ENCODE measurements at places on chromosomes 2 and 18. TPM values are rescaled to one million over a fixed set of nuclear protein-coding genes. Genes with fewer than 3 reads are reported as not detected.

DNA sequence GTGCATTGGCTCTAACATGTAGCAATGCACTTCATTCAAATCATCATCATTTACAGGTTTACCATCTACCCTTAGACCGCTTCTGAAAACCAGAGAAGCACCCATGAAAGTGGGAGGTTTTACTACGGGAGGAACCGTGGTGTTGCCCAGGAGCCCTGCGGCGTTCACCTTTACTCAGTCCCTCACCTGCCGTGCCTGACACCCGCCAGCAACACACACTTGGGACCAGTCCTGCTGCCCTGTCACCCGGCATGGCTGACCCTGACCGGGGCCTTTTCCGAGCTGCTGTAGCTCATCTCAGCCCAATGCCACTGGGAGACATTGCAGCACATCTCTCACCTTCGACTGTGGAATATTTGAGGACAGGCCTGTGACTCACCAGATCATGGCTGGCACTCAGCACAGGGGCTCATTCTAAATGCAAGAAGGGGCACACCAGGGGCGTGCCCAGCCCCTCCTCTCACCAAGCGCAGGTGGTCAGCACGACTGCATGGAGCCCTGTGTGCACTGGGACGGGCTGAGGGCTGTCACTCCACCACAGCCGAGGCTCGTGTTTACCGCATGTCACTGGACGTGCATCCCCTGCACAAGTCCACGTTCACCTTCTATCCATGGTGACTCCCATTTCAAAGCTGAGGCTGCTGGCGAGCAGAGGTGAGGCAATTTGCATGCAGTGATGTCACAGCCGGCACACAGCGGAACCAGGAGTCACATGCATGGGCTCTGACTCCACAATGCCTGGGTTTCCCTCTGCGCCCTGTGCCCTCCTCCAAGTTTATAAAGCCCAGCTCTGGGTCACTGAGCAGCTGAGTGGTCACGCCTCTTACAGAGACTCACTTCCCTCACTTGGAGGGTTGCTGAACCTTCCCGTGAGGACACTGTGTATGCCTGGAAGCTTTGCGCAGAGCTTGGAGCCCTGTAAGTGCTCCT is 76.7 kb upstream of the SNTG2 start:
- DNase-seq: no peak

DNA sequence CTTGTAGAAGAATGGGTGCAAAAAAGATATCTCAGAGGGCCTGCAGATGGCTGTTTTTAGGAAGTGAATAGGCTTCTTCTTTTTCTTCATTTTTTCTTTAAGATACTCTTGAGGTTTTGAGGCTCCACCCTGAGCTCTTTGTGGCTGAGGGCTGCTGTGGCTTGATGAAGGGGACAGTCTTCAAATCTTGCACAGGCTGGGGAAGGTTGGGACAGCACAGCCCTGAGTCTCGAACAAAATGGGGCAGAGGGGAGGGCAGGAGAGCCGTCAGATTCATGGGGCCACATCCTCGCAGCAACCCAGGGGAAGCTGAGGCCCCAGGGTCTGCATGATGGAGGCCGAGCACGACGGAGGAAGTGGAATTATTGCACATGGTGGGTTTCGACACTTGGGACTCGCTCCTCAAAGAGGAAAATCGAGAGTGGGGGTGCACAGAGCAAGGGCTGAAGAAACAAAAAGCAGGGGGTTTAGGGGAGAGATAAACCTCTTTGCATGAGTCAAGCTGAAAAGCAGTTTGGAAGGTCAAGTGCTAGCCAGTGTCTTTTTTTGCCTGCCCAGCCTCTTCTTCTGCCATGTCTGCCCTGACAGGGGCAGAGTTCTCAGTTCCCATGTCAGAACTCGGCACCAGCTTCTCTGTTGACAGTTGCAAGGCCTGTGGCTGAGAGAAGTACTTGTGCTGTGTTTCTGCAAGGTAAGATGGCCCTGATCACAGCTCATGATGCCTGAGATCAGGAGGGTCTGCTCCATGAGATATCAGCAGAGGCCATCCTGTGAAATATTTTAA is 19.5 kb downstream of the INPP4A start:
- no peak for DNase-seq

- no peak for DNase-seq
These were observed 97.3 kb downstream of the FMNL2 start for GRCh38 chr2:152432206-152432653.

- no peak for DNase-seq
These were observed 22.7 kb upstream of the CELF4 start for GRCh38 chr18:37588289-37588688.

DNA sequence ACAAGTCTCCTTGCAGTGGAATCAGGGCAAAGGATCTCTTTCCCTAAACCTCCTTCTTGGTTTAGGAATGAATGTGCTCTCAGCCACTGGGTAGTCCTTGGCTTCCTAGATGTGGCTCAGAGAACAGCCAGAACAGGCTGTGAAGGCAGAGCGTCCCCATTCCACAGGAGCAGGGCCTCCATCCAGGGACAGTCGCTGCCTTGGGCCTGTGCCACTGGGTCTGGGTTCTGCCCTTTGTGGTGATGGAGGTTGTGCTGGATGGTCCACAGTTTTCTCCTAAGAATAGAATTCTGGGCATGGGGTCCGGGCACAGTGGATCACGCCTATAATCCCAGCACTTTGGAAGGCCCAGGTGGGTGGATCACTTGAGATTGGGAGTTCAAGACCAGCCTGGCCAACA is 516.5 kb upstream of the RAB6C start:
- no peak for DNase-seq

- no peak for DNase-seq
These were observed 75.3 kb downstream of the COLEC12 start for GRCh38 chr18:425106-425745.

DNA sequence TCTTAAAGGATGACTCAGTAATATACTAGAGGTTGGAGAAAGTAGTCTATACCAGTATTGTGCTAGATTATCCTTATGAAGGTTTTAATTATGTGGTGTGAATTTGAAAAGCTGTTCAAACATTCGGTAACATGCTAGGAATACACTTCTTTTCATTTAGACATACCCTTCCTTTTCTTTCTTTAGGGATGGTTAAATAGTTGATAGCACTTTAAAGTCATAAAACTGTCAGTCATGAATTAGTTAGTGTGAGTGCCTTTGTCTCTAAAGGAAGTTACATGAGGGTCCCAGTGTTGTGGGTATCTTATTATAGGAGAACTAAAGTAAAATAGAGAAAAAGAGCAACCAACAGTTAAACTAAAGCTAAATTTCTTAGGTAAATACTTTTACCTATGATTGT is 149.3 kb downstream of the CSRNP3 start:
- DNase-seq: no peak

DNA sequence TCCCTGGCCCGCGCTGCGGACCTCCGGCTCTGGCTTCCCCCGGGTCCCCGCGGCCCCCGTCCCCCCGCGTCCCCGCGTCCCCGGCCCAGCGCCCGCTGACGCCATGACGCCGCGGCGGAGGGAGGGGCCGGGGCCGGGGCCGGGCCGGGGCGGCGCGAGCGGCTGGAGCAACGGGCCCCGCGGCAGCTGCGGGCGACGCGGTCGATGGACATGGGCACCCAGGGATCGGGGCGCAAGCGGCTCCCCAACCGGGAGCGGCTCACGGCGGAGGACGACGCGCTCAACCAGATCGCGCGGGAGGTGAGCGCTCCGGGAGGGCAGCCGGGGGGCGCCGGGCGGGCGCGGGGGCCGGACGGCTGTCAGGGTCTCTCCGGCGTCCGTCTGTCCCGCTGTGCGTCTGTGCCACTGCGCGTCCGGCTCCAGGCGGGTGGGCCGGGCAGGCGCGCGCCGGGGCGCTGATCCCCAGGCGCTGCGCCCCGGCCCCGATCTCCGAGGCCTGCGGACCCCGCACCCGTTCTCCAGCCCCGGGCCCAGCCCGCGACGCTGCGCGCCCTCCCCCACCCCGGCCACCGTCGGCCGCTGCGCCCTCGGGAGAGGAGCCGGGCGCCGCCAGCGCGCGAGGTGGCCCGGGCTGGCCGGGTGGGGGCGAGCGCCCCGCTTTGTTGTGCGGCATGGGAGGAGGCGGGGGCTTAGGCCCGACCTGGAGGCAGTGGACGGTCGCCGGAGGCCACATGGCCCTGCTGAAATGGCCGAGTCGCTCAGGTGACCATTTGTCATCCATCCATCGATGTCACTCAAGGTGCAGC is at the start of gene LRRFIP1:
LRRFIP1 (plus strand) TSS at position 147 of the 806 bp plus-strand sequence; CDS start at position 205, 58 bp downstream.
- no peak for DNase-seq

GRCh38 chr2:227849906-227850305 is 21.5 kb upstream of the DAW1 start:
- no peak for DNase-seq

GRCh38 chr18:26271917-26272549 is 45.8 kb downstream of the TAF4B start:
- no peak for DNase-seq

DNA sequence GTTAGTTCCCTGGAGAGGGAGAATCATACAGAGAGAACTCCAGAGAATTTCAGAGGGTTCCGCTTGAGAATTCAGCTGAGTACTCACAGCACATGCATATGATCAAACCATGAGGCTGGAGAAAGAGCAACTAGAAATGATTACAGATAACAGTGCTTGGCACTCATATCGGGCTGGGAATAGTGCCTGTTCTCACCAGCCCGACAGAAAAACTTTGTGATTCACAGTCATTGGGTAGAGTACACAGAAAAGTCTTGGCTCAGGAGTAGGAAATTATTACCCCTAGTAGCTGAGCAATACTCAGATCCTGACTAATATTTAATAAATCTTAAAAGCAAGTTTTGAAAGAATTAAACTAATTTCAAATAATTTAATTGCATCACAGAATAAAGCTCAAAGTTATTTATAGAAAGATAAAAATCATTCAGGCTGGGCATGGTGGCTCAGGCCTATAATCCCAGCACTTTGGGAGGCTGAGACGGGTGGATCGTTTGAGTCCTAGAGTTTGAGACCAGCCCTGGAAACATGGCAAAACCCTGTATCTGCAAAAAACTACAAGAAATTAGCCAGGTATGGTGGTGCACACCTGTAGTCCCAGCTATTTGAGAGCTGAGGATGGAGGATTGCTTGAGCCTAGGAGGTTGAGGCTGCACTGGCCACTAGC is 6.8 kb downstream of the WDPCP start:
- no peak for DNase-seq

GRCh38 chr2:121485039-121485438 is 45.6 kb upstream of the RNU4ATAC start:
- no peak for DNase-seq

DNA sequence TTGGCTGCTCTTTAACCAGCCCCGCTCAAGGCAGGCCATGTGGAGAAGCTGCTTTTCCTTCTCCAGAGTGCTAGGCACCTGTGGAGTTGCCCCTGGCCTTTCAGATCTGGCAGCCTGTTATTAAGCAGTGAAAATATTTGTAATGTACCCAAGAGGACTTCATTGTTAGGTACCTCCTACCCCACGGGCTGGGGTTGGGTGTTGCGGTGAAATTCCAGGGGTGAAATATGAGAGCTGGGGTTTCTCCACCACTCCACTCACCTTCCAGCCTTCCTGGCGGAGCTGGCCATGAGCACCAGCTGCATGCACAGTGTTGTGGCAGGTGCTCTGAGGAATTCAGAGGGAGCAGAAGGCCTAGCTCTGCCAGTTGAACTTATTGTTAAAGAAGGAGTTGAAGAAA is 39.1 kb downstream of the NTSR2 start:
- DNase-seq: no peak

DNA sequence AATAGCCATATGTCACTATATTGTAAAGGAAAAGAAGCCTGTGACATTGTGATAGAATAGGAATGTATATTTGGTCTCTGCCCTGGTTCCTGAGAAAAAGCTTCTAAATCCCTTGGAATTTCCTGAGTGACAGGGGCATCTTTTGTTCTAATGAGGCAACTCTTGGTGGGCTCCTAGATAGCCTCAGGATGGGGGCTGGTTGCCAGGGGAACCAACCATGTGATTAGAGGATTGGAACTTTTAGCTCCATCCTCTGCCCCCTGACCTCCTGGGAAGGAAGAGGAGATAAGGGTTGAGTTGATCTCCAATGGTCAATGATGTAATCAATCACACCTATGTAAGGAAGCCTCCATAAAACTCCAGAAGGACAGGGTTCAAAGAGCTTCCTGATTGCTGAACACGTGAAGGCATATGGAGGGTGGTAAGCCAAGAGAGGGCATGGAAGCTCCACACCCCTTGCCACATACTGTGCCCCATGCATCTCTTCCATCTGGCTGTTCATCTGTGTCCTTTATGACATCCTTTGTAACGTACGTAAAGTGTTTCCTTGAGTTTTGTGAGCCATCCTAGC is 2.9 kb upstream of the ME2 start:
- DNase-seq: no peak

GRCh38 chr2:113224647-113225236 is 51.0 kb downstream of the PSD4 start:
- DNase-seq: no peak

DNA sequence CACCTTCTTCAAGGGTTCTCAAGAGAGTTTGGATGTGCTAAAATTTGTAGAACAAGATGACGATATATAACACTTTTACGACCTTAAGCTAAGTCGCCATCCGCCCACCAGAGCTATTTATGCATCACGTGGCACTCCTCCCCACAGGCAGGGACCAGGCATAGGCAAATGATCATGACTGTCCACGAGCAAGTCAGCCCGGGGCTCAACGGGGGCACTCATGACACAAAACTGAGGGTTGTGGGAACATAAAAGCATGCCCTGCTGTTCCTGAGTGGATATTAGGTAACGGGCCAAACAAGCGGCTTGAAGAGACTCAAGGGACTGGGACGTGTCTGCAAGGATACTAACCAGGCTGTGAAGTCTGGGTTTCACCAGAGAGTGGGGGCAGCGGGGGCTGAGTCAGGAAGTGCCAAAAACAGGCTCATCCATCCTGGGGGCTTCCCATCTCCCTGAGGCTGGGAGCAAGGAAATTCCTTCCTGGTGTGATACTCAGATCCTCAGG is 58.1 kb downstream of the FAM178B start:
- DNase-seq: no peak

DNA sequence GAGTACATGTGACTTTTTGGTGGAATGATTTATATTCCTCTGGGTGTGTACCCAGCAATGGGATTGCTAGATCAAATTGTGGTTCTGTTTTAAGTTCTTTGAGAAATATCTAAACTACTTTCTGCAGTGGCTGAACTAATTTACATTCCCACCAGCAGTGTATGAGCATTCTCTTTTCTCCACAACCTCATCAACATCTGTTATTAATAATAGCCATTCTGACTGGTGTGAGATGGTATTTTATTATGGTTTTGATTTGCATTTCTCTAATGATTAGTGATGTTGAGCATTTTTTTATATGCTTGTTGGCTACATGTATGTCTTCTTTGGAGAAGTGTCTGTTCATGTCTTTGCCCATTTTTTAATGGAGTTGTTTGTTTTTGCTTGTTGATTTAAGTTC is 267.4 kb upstream of the NT5C1B start:
- no peak for DNase-seq

GRCh38 chr2:108588070-108588668 is 53.9 kb downstream of the LIMS1 start:
- no peak for DNase-seq

GRCh38 chr18:21123290-21123926 is 11.8 kb upstream of the ROCK1 start:
- no peak for DNase-seq

The CEP192 gene
- 34.1 TPM for polyA plus RNA-seq

The FZD7 gene
- 76.7 TPM for polyA plus RNA-seq

The XDH gene
- polyA plus RNA-seq: 0.06 TPM

The SPATS2L gene
- polyA plus RNA-seq: 128 TPM

The CLEC4F gene
- not detected for polyA plus RNA-seq

The SLC16A14 gene
- 8.2 TPM for polyA plus RNA-seq

The SMIM21 gene
- polyA plus RNA-seq: 0.13 TPM

The DSG4 gene
- 0.03 TPM for polyA plus RNA-seq

The RTKN gene
- 59.0 TPM for polyA plus RNA-seq

The GKN1 gene
- polyA plus RNA-seq: not detected

The KCMF1 gene
- polyA plus RNA-seq: 62.4 TPM

The TCF4 gene
- 81.1 TPM for polyA plus RNA-seq

The SLC23A3 gene
- polyA plus RNA-seq: 14.0 TPM

The TPO gene
- not detected for polyA plus RNA-seq

The FIGN gene
- 8.8 TPM for polyA plus RNA-seq

The COL4A4 gene
- polyA plus RNA-seq: 53.8 TPM

The NT5C1B gene
- 0.51 TPM for polyA plus RNA-seq
